ENCODE measurements at places on chromosomes 5 and 9.
A peak's percentile ranks its signal among the peaks of the same experiment; 100 is the strongest.

GRCh38 chr9:116064970-116065369 is 88.6 kb upstream of the PAPPA start:
- DNase-seq: no peak

DNA sequence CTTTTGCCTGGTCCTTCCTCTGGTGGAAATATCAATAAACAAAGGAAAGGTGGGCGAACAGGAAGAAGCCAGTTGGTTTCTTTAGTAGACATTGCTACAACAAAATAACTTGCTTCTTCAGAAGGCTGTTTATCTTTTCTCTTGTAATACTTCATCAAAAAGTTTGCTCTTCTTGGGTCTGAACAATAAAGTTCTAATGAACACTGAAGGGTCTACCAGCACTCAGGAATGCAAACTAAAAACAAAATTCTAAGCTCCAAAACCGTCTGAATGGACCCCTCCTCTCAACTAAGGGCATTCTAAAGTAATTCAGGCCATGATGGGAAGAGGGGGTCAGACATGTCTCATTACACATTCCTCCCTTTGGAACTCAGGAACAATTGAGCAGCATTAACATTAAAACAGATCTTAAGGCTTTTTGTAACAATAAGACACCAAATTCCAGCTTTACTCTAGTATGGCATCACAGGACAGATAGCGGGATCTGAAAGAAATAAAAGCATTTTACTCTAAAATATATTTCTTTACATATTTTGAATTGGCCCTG is 2.3 kb downstream of the TBCA start:
- DNase-seq: no peak

- no peak for DNase-seq
These were observed 410.1 kb downstream of the MAT2B start for GRCh38 chr5:163915481-163915961.

DNA sequence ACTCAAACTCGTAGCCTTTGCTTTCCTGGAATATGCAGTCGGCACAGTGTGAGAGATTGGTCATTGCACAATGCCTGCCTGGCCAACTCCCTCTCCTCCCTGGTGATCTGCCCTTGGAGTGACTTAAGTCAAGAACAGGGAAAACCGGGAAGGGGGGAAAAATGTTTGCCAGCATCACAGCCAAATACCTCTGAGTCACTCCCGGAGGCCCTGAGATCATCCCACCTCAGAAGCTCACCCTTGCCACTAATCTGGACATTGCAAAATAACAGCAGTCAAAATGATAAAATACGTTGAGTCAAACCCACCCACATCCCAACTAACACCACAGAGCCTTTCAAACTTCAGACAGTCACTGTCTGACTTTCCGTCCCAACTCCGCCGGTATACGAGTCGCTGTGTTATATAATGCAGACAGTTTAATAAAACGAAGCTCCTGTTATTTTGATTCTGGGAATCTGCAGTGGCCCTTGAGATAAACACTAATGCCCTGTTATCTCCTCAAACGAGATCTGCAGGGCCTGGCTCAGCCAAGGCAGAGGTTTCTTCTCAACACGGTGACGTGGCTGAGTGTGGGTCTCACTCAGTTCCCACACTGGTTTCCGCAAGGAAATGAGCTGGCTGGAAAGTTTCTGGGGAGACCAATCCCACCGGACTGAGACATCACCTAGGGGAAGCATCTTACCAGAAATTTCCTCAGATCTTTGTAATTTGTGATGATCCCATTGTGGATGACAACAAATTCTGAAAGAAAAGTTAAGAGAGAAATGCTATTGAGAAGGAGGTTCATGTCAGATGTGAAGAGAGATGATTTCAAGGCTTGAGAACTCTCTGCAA is 22.1 kb downstream of the GFPT2 start:
- DNase-seq: peak; percentile 94

DNA sequence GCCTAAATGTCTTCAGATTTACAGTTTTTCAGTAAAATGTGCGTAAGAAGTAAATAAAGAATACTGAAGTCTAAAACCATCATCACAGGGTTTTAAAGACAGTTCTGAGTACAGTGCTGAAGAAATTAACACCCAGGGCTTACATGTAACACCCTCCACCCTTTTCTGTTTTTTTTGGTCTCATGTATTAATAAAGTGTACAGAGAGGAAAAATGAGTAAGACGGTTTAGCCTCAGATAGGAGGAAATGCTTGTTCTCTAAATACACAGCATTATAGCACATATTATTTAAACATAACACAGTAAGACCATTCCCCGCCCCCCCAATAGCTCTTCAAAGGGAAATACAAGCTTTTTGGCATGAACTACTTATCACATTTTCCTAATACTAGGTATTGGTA is 119.3 kb downstream of the CHSY3 start:
- DNase-seq: no peak

GRCh38 chr5:126414874-126415502 is 8.2 kb upstream of the GRAMD2B start:
- DNase-seq: peak; percentile 42

DNA sequence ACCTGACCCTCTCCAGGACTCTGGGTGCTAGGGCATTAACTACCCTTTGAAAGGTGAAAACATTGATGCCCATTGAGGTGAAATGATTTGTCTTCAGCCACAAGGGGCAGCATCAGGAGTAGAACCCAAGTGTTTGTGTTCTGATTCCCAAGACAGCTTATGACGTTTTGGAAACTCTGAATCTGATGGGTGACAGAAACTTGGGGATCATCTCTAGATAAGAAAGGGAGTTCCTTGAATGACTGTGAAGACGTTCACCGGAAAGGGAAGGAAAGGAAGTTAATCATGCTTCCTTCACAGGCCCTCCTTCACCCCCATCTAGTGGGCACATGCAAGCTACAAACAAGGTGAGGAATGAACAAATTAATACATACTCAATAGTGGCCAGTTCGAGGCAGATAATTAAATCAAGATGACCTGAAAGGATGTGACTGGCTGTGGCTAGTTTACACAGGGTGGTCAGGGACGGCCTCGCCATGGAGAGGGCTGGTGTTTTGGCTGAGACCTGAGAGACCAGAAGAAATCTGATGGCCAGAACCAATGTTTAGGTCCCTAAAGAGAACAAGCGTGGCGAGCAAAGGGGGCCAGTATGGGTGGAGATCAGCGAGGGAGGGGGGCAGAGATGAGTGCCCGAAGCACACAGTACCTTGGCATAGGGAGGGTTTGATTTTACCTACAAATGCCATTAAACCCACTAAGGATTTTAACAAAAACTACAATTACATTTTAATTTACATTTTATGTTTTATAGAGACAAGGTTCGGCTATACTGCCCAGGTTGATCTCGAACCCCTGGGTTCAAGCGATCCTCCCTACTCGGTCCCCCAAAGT is 937 bp upstream of the SLC26A2 start:
- peak; percentile 34 for DNase-seq

- DNase-seq: no peak
These were observed 3.7 kb downstream of the ARRDC3 start for GRCh38 chr5:91379246-91379913.

GRCh38 chr5:37814699-37815098 is 25.1 kb downstream of the GDNF start:
- DNase-seq: no peak

- DNase-seq: no peak
These were observed 398.0 kb downstream of the RAB3C start for GRCh38 chr5:58980890-58981289.

GRCh38 chr5:30811298-30811697 is 382.2 kb upstream of the CDH6 start:
- DNase-seq: no peak

GRCh38 chr5:170533383-170533782 is 29.6 kb downstream of the KCNIP1 start:
- no peak for DNase-seq

GRCh38 chr9:95225076-95225725 is 92.3 kb downstream of the FANCC start:
- DNase-seq: no peak

DNA sequence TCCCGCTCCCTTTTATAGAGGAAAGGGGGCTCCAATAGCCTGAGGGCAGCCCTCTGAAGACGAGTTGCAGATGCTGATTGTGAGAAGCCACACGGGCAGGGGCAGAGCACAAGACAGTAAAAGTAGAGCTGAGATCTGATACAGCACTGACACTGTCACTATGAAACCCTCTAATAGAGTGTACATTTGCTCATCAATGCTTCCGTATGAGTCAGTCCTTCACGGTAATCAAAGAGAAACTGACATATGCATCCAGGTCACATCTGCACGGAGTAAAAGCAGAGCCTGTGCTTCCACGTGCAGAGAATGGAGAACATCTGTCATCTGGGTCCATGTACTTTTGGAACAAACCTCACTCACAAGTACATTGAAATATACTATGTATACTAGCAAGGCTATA is 60.6 kb upstream of the TMEM215 start:
- no peak for DNase-seq

GRCh38 chr5:180034564-180034963 is 37.0 kb downstream of the RNF130 start:
- DNase-seq: no peak

GRCh38 chr5:72468606-72469005 is 38.6 kb downstream of the ZNF366 start:
- DNase-seq: no peak

- no peak for DNase-seq
These were observed 518.5 kb downstream of the NR2F1-AS1 start for GRCh38 chr5:93062548-93062947.

- no peak for DNase-seq
These were observed 3.1 kb downstream of the QRFP start for GRCh38 chr9:130893341-130894101.

DNA sequence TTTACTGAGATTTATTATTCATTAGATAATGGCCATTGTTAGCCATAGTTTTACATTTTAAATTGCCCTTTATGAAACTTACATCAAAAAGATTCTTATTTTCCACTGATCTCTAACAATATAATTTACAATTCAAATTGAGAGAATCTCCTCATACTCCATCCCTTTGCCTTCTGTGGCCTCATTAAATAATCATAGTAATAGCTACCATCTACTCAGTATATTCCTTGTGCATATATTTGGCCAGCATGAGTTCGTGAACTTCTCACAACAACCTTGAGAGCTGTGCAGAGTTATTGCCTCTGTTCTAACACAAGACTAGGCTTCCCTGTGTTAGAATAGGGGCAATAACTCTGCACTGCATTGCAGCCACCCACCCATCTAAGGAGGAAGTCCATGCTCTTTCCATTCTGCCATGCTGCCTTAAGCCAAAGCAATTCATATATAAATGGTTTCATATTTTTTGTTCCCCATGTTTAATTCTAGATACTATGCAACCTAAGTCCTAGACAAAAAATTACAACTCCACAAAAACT is 99.1 kb downstream of the ADAMTSL1 start:
- no peak for DNase-seq

- DNase-seq: no peak
These were observed 3.2 kb downstream of the CDKN2B start for GRCh38 chr9:22005702-22006606.

DNA sequence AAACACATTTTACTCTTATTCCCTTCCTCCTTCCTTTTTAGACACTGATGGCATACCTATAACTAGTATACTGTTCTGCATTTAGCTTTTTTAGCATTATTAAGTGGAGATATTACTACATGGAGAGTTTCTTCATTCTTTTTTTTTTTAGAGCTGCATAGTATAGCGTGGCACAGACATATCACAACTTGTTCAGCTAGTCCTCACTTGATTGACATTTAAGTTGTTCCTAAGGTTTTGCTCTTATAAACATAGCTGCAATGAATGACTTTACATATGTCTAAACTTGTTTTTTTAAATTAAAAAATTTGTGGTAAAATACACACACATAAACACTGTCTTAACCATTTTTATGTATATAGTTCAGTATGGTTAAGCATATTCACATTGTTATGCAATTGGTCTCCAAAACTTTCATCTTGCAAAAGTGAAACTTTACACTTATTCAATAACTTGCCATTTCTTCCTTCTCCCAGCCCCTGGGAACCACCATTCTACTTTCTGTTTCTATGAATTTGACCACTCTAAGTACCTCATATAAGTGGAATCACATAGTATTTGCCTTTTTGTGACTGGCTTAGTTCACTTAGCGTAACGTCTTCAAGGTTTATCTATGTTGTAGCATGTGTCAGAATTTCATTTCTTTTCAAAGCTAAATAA is 48.7 kb downstream of the ANKDD1B start:
- no peak for DNase-seq
